ENCODE measurements at places on chromosomes 11 and 22.
A peak's percentile ranks its signal among the peaks of the same experiment; 100 is the strongest.

DNA sequence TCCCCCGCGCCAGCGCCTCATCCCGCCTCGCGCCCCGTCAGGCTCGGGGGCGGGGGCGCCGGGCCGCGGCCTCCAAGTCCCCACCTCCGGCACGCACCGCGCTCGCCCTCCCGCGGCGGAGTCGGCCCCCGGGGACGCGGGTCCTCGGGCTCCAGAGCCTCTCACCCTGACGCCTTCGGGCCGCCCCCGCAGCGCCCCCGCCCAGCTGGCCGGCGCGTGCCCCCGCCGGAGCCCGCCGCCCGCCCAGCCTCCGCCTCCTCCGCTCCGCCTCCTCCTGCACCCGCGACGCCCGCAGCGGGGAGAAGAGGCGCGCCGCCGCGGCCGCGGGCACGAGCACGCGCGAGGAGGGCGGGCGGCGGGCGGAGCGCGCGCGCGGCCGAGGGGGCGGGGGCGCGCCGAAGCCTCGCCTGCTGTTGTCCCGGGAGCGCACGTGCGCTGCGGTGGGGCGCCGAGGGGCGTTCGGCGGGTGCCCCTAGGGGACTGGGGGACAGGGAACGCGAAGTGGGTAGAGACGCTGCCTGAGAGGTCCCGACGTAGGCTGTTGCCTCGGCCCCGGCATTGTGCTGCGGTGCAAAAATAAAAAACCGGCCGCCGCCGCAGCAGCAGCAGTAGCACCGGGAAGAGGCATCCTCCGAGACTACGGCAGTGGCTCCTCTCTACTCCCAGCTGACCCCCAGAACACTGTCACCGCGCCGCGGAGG is 87.4 kb upstream of the ARHGAP32 start:
- DNase-seq: peak; percentile 77

DNA sequence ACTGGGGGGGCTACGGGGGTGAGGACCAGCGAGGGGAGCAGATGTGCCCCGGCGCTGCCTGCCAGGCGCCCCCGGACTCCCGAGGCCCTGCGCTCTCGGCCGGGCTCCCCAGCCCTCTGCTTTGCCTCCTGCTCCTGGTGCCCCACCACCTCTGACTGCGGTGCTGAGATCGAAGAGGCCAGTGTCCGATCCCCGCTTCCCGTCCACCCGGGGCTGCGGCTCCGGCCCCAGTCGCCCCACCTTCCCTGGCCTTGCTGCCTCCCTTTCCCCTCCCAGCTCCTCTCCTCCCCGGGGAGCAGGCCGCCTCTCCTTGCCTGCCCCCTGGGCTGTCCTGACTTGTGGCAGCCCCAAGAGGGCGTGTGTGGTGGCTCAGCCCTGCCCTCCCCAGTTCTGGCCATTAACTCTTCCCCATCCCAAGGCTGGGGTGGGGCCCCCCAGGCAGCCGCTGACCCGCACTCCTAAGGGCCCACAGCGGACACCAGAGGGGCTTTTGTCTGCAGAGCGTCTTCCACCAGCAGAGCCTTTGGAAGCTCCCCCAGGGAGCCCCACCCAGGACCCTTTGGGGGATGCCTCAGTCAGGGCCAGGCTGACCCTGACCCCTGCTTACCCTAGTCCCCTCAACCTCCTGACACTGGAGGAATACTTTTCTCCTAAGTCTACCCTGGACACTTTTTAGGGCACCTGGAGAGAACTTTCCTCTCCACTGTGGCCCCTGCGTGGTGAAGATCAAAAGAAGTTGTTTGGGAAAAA is 16.6 kb downstream of the RTN4RL2 start:
- peak; percentile 14 for DNase-seq

GRCh38 chr11:86388198-86388597 is 13.5 kb downstream of the CCDC81 start:
- no peak for DNase-seq

- no peak for DNase-seq
These were observed 26.8 kb downstream of the MICAL2 start for GRCh38 chr11:12137005-12137690.

DNA sequence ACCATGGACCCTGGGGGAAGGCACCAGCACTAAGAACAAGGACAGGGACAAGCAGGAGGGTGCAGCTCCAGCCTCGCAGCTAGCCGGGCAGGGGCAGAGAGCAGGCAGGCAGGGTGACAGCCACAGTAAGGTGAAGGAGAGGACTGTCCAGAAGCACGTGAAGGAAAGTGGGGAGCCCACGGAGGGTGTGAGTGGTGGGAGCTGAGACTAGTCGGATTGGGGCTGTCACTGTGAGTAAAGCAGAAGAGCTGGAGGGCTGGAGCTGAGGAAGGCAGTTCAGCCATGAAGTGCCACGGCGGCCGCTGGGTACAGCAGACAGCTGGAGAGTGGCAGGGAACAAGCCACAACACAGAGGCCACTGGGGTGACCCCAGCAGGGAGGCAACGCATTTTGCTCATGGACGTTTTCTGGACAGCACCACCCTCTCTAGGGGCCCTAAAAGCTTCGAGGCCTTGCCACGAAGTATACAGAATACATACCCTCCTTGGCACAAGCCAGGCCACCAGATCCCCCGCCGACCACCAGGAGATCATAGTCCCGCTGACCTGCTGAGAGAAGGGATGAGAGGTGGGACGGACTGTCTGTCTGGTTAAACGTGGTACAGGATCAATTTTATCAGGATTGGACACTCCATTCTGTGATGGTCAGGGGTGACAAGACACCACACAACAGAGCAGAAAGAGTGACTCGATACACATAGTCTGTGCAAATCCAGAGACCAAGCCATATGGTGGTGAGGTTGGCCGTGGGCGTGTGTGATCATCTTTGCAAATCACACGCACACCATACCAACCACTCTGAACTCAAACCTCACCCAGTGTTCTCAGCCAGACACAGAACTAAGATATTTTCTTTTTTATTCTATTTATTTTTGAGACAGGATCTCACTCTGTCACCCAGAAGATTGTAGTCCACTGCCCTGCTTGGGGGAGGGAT is 10.8 kb upstream of the COMT start:
- no peak for DNase-seq

DNA sequence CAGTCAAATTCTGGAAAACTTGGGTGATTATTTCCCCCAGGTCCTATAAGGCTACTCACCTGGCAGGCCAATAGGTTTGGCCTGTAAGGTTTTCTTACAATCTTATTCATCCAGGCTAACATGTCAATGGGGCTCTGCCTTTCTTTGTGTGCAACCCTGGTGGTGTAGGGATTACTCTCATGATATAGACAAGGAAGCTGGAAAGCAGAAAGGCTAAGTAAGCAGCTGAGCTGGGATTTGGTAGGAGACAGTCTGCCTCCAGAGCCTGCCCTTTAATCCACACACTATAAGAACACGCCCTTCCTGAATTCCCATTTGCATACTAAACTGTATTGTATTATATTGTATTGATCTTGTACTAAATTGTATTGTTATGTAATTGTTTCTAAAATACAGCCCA is 373.3 kb upstream of the CCDC90B start:
- no peak for DNase-seq

- DNase-seq: no peak
These were observed 191.4 kb upstream of the SORL1-AS1 start for GRCh38 chr11:121644187-121644512.

- no peak for DNase-seq
These were observed 162.6 kb downstream of the FEZ1 start for GRCh38 chr11:125333354-125334073.

DNA sequence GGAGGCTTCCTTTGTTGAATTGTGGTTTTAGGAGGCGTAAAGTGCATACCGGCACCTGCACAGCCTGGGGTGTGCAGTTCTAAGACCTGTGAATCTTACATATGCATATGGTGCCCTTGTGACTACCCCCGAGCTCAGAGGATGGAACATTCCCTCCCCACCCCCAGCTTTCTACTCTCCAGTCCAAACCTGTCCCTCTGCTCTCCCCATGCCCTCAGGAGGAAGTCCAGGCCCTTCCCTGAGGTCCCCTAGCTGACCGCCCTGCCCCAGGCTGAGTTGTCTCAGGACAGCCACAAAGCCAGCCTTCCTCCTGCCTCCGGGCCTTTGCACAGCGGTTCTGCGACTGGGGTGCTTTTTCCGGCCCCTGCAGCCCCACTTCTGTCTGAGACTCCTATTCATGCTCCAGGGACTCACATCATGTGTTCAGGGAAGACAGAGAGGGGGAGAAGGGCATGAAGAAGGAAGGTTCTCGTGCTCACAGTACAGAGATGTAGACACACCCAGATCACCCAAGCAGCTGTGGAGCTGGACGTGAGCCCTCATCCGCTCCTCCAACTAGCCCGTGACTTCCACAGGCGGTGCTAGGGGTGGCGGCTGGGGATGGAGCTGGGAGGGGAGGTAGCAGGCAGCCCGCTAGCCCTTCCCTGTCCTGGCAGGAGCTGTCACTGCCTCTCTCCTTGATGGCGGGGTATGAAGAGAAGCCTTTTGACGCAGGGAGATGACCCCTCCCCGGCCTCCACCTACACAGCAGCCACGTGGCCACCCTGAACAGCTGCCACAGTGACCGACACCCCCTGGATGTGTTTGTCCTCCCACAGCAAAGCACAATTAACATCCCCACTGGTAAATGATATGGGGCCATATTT is 50.8 kb downstream of the FLRT1 start:
- DNase-seq: no peak

GRCh38 chr11:107785401-107785800 is 73.2 kb downstream of the SLC35F2 start:
- DNase-seq: no peak

- no peak for DNase-seq
These were observed 101.4 kb upstream of the MTNR1B start for GRCh38 chr11:92867913-92868619.

- no peak for DNase-seq
These were observed 481.4 kb downstream of the ETS1 start for GRCh38 chr11:128105950-128106349.

DNA sequence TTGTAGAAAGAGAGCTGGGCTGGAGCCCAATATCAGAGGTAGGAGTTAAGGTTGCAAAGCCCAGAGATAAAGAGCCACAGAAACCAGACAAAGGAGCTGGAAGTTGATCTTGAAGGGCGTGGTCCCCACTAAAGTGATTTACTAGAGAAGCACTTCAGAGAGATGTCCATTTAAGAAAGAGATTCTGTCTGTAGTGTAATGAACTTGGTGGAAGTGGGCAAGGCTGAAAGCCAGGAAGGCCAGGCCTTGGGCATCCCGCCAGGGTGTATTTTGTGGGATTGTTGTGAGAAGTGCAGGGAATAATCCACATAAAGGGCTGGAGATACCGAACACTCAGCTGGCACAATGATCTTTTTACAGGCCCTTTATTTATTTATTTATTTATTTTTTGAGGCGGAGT is 1398.8 kb downstream of the TBC1D22A start:
- no peak for DNase-seq

- DNase-seq: no peak
These were observed 29.5 kb upstream of the LMO1 start for GRCh38 chr11:8293171-8293570.

Measured in CD4-positive, alpha-beta memory T cell (primary cell).